Aorta (tissue), 5 donors: ENCODE measurements at places on chromosomes 4 and X. TPM values are rescaled to one million over a fixed set of nuclear protein-coding genes. Genes with fewer than 3 reads are reported as not detected.

The KCND1 gene
- 0.88 TPM for polyA plus RNA-seq

The PORCN gene
- 18.7 TPM for polyA plus RNA-seq

The FGFBP2 gene
- not detected for polyA plus RNA-seq

The MXRA5 gene
- 0.05 TPM for polyA plus RNA-seq

The RPA4 gene
- not detected for polyA plus RNA-seq

The CFI gene
- polyA plus RNA-seq = 1.9 TPM

The ITGB1BP2 gene
- polyA plus RNA-seq = 14.9 TPM

The SSX4 gene
- not detected for polyA plus RNA-seq

The ARHGAP36 gene
- polyA plus RNA-seq = not detected

The TKTL2 gene
- polyA plus RNA-seq = not detected

The HSFX1 gene
- polyA plus RNA-seq = 1.3 TPM

The ZNF630 gene
- 4.8 TPM for polyA plus RNA-seq

The JCHAIN gene
- 2.7 TPM for polyA plus RNA-seq

The ZNF732 gene
- polyA plus RNA-seq = 0.18 TPM

The PCGF3 gene
- polyA plus RNA-seq = 38.3 TPM

The ARSD gene
- 1.9 TPM for polyA plus RNA-seq

The FMR1 gene
- polyA plus RNA-seq = 25.4 TPM

The NOCT gene
- polyA plus RNA-seq = 0.20 TPM

The GRIA3 gene
- polyA plus RNA-seq = 7.0 TPM

The PRRG3 gene
- polyA plus RNA-seq = not detected

The STBD1 gene
- polyA plus RNA-seq = 7.4 TPM

The TRIM75 gene
- not detected for polyA plus RNA-seq

The SPANXN3 gene
- polyA plus RNA-seq = not detected

The TCEANC gene
- polyA plus RNA-seq = 1.5 TPM

The STARD8 gene
- 3.3 TPM for polyA plus RNA-seq

The CPE gene
- polyA plus RNA-seq = 256 TPM

The SLC9B1 gene
- 0.13 TPM for polyA plus RNA-seq

The TRIM60 gene
- polyA plus RNA-seq = not detected

The CENPVL3 gene
- polyA plus RNA-seq = not detected

The PAGE3 gene
- polyA plus RNA-seq = not detected

The FHIP1A gene
- polyA plus RNA-seq = 0.88 TPM

The RHOH gene
- 3.3 TPM for polyA plus RNA-seq

The SNCA gene
- 6.9 TPM for polyA plus RNA-seq

The ATRX gene
- polyA plus RNA-seq = 18.5 TPM

The CHRNA9 gene
- not detected for polyA plus RNA-seq

The CSTF2 gene
- polyA plus RNA-seq = 4.0 TPM

The IRS4 gene
- not detected for polyA plus RNA-seq

The PFKFB1 gene
- not detected for polyA plus RNA-seq

The MMAA gene
- 1.6 TPM for polyA plus RNA-seq

The LDOC1 gene
- polyA plus RNA-seq = 250 TPM

The P2RY10 gene
- polyA plus RNA-seq = not detected

The TIGD4 gene
- not detected for polyA plus RNA-seq

The DDIT4L gene
- polyA plus RNA-seq = 1.5 TPM

The CYBB gene
- polyA plus RNA-seq = 3.1 TPM

The AMBN gene
- polyA plus RNA-seq = not detected

The CRMP1 gene
- polyA plus RNA-seq = not detected

The RBMXL3 gene
- not detected for polyA plus RNA-seq

The TCEAL5 gene
- polyA plus RNA-seq = 11.5 TPM

The ERAS gene
- 0.69 TPM for polyA plus RNA-seq

The HHIP gene
- polyA plus RNA-seq = 0.03 TPM

The NXF2B gene
- polyA plus RNA-seq = not detected

The SYNPO2 gene
- 85.9 TPM for polyA plus RNA-seq

The CLCN4 gene
- polyA plus RNA-seq = 0.67 TPM

The EGF gene
- not detected for polyA plus RNA-seq
